Muscle of leg (tissue), 16 donors: ENCODE measurements at places on chromosomes 2 and 18.

GRCh38 chr2:169095621-169096105, 26.3 kb downstream of the DHRS9 start:
- DNase-seq: no peak

- no peak for DNase-seq
Measured at GRCh38 chr2:59584958-59585357, 968.5 kb downstream of the BCL11A start.

DNA sequence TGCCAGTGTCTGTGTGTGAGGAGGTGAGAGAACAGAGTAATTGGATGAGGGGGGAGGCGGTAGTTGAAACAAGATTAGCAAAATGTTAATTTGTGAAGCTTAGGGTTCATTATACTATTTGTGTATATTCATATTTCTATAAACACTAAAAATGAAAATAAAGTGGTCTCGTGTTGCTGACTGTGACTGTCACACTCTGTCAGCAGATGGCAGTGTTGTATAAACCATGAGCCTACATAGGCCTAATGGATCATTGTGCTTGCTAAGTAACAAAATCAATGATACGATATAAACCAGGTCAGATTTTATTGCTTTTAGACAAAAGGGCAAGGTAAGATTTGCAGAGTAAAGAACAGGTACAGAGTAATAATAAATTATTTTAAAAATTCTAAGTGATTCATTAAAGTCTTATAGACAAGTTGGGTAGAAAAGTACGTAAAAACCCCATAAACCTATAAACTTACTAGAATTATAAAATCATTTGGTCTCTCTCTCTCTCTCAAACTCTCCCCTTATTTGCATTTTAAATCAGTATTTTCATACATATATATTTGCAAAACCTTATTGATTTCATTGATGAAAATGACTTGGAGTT, 182.7 kb downstream of the RPIA start:
- peak; percentile 76 for DNase-seq

DNA sequence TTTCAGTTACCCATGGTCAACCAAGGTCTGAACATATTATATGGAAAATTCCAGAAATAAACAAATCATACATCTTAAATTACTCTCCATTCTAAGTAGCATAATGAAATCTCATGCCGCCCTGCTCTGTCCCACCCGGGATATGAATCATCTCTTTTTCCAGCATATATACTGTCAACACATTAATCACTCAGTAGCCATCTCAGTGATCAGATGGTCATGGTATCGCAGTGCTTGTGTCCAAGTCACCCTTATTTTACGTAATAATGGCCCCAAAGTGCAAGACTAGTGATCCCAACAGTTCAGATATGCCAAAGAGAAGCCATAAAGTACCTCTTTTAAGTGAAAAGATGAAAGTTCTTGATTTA, 43.8 kb downstream of the OSBPL6 start:
- no peak for DNase-seq

- DNase-seq: no peak
Measured at GRCh38 chr18:26176134-26176533, 42.5 kb downstream of the PSMA8 start.

- DNase-seq: no peak
Measured at GRCh38 chr2:28506112-28506910, 10.5 kb downstream of the PLB1 start.

DNA sequence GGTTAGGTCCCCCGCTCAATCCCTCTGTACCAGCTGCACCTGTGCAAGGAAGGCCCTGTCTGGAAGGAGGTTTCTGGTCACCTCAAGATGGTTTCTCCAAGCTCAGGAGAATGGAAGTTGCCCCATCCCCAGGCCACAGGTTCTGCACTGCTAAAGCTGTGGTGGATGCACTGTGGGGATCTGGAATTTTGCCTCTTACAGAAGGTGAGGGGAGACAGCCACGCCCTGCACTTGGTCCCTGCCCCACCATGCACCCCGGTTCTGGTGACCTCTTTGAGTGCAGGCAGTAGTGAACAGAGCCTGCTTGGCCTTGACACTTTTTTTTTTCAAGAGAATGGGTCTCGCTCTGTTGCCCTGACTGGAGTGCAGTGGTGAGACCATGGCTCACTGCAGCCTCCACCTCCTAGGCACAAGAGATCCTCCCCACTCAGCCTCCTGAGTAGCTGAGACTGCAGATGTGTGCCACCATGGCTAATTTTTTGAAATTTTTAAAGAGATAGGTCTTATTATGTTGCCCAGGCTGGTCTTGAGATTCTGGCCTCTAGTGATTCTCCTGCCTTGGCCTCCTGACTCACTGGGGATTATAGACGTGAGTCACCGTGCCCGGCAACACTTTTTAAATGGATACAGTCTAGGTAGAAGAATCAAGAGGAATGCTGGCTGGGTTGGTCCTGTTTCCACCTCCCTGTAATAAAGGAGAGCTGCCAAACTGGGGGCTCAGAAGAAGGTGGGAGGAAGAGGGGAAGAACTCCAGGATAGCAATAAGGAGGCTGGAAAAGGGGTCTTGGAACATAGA, 5.8 kb upstream of the NT5DC4 start:
- DNase-seq: no peak

- DNase-seq: peak; percentile 76
Measured at GRCh38 chr2:37377187-37377532, 32.7 kb downstream of the QPCT start.

- peak; percentile 52 for DNase-seq
Measured at GRCh38 chr2:210541290-210541902, 15.0 kb upstream of the CPS1 start.

DNA sequence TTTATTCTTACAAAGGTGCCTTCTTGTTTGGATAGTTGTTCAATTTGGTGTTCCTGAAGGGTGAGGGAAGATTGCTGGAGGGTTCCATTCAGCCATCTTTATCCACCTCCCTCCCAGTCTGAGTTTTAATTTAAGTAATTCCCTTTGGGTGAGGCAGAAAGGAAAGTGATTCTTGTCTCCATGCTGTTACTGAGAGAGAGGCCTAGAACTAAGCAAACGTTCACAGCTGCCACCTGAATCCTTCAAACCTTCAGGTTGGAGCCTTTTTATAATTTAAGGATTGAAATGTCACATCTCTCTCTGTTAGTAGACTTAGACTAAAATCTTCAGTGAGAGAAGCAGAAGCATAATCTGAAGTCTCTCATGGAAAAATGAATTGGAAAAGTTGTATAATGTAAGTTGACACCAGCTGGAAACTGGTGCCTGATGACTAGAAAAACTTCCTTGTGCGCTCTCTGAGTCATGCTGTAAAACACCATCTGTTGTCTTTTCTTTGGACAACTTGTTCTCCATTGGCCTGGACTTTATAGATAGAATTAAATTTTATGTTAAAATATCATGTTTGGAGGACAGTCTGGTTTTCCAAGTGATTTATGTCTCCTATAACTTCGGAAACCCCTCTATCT, 14.6 kb downstream of the STRADB start:
- DNase-seq: peak; percentile 96

GRCh38 chr2:99748344-99748743, 258.5 kb upstream of the REV1 start:
- DNase-seq: no peak

GRCh38 chr2:133418021-133418420, 150.2 kb downstream of the NCKAP5 start:
- DNase-seq: no peak
